SJSA1 (cell line): ENCODE measurements at places on chromosomes 3 and 15.

- no peak for DNase-seq
Measured at GRCh38 chr15:88745696-88746095, 57.5 kb upstream of the ACAN start.

GRCh38 chr3:141106842-141107241, 55.7 kb downstream of the SPSB4 start:
- no peak for DNase-seq

DNA sequence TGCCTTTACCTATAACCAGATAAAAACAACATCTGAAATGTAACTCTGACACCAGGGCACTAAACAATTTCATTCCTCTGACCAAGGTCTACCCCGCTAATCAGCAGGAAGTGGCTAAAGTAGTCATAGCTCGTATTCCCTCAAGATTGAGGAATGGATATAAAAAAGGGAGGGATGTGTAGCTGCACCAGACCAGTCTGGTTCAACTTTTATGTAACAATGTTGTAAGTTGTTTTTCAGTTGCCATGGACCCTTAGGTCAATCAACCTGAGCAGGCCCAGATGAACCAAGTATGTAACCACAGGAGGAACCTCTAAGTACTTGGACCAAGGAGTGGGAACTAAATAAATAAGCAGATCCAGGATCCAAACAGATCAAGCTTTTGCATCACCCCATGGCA, 28.4 kb upstream of the IFT57 start:
- no peak for DNase-seq

- DNase-seq = no peak
Measured at GRCh38 chr3:71565316-71565715, 18.2 kb downstream of the FOXP1 start.

DNA sequence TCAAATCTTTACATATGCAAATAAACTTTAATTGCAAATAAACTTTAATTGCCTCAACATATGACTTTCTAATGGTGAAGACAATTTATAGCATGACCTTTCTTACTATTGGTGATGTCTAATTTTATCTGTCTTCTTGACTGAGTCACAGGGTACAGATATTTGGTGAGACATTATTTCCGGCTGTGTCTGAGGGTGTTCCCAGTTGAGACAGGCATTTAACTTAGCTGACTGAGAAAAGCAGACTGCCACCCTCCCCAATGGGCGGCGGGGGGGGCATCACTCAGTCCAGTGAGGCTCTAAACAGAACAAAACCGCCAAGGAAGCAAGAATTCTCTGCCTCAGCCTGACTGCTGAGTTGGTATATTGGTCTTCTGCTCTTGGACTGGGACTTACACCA, 160.0 kb downstream of the TBL1XR1 start:
- DNase-seq = no peak

GRCh38 chr3:134993011-134993410, 198.0 kb downstream of the EPHB1 start:
- no peak for DNase-seq

DNA sequence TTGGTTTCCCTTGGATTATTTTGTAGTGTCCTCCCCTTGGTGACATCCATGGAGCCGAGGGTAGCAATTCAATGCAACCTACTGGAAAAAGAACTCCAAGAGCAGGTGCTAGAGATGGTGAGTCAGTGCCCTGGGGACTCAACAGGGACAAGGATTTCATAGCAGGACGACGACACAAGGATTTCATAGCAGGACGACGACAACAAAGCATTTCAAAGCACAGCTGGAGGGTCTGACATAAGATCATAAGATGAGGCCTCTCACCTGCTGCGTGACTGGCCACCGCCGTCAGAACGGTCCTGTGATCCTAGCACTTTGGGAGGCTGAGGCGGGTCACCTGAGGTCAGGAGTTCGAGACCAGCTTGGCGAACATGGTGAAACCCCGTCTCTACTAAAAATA, 22.5 kb downstream of the NRROS start:
- DNase-seq = no peak

- no peak for DNase-seq
Measured at GRCh38 chr3:39025222-39025970, 26.3 kb downstream of the SCN11A start.

GRCh38 chr15:33084661-33085060, 109.9 kb downstream of the FMN1 start:
- no peak for DNase-seq
